Activated B cell treated with CpG ODN at 0.5 μM for 24 hours (primary cell): ENCODE measurements at places on chromosomes 4 and X. TPM values are rescaled to one million over a fixed set of nuclear protein-coding genes. Genes with fewer than 3 reads are reported as not detected.

Gene HEPH
- not detected in 2 replicates for total RNA-seq

Gene SHROOM2
- total RNA-seq = not detected in 2 replicates

Gene GPR50
- not detected in 2 replicates for total RNA-seq

Gene HAND2
- total RNA-seq = not detected in 2 replicates

Gene CCKAR
- total RNA-seq = not detected in 2 replicates

Gene FGFR3
- 0.10 and 0.40 TPM in 2 replicates for total RNA-seq

Gene GAGE12H
- total RNA-seq = not detected in 2 replicates

Gene RAB33A
- total RNA-seq = 6.9 and 8.0 TPM in 2 replicates

Gene AREG
- 2.1 and 2.2 TPM in 2 replicates for total RNA-seq

Gene TRIM60
- not detected in 2 replicates for total RNA-seq

Gene ASIC5
- not detected in 2 replicates for total RNA-seq

Gene CYLC1
- not detected in 2 replicates for total RNA-seq

Gene UGT2A2
- not detected in 2 replicates for total RNA-seq

Gene SMAD1
- total RNA-seq = not detected in 2 replicates

Gene GRIA3
- total RNA-seq = not detected in 2 replicates

Gene TBX22
- not detected in 2 replicates for total RNA-seq

Gene FAM47A
- not detected in 2 replicates for total RNA-seq

Gene MAGED4B
- total RNA-seq = 3.3 and 5.0 TPM in 2 replicates

Gene GUCY1A1
- total RNA-seq = 0.51 and 0.71 TPM in 2 replicates

Gene ELOVL6
- total RNA-seq = 1.3 and 2.1 TPM in 2 replicates

Gene MTCP1
- 19.5 and 21.2 TPM in 2 replicates for total RNA-seq

Gene DUSP21
- total RNA-seq = not detected in 2 replicates

Gene LIMCH1
- total RNA-seq = not detected in 2 replicates

Gene TNIP3
- 0.15 TPM in 1 of 2 replicates, not detected in the other for total RNA-seq

Gene NEUROG2
- not detected in 2 replicates for total RNA-seq

Gene ABCG2
- total RNA-seq = 0.13 and 0.20 TPM in 2 replicates

Gene P2RY4
- 0.44 TPM in 1 of 2 replicates, not detected in the other for total RNA-seq

Gene XAGE1B
- total RNA-seq = not detected in 2 replicates

Gene OCIAD1
- 100 and 104 TPM in 2 replicates for total RNA-seq

Gene ATP1B4
- total RNA-seq = not detected in 2 replicates

Gene MMRN1
- 0.05 and 0.16 TPM in 2 replicates for total RNA-seq

Gene FAM50A
- 52.5 and 56.0 TPM in 2 replicates for total RNA-seq

Gene CCSER1
- total RNA-seq = 14.4 and 20.1 TPM in 2 replicates

Gene GPR143
- total RNA-seq = not detected in 2 replicates

Gene SERTM2
- not detected in 2 replicates for total RNA-seq

Gene NEIL3
- 0.15 and 0.35 TPM in 2 replicates for total RNA-seq

Gene HELT
- not detected in 2 replicates for total RNA-seq

Gene GIMD1
- not detected in 2 replicates for total RNA-seq

Gene EPHA5
- not detected in 2 replicates for total RNA-seq

Gene NUDT11
- total RNA-seq = 0.29 TPM in 1 of 2 replicates, not detected in the other

Gene TENM3
- total RNA-seq = not detected in 2 replicates
